SK-N-SH (cell line): ENCODE measurements at places on chromosomes 7 and 10.

DNA sequence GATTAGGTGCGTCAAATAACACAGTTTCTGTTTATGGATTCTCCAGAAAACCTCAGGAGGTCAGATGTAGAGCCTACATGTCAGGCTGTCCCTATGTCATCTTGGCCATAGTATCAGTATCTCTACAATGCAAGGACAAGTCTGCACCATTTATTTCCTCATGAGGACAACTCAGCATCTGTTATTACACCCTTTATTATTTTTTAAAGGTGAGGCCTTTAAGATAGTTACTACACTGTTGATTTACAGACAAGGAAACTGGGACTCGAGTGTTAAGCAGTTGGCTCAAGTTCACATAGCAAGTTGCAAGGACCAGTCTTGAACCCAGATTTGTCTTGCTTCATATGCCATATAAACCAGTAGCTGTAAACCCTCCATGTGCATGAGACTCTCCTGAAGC, 23.2 kb upstream of the PPA1 start:
- no peak overlapping the region for H3K27ac ChIP-seq
- no peak overlapping the region for H3K4me3 ChIP-seq
- H3K27me3 ChIP-seq = no peaks in the 10 kb centered on the region; the same call in 1 of the 2 replicates
- H3K36me3 ChIP-seq = no peaks in the 10 kb centered on the region
- H3K4me1 ChIP-seq = no peaks in the 10 kb centered on the region

DNA sequence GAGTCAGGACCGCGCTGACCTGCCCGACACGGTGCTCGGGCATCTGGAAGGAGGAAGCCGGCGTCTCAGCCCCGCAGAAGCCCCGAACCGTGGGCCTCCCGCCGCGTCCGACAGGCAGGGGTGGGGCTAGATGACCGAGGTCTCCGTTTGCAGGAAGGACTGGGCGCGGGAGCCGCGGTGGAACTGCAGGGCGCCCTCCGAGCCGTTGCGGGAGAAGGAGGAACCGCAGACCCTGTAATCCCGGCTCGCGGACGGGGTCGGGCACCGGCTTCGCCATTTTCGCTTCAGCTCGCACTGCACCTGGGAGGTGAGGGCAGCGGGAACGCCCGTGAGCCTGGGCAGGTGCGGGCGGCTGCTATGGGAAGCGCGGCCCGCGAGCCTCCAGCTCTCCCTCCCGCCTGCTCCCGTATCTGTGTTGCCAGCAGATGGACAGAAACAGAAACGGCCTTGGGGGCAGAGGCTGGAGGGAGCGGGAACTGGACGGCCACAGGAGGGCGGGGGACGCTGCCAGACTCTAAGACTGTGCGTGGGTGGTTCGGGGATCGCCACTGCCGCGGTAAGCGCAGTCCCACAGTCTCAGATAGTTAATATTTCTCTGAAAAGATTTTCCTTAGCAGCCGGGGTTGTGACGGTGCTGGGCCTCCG, 114.1 kb downstream of the VIPR2 start:
- H3K4me1 ChIP-seq = no peaks in the 10 kb centered on the region
- H3K36me3 ChIP-seq = no peaks in the 10 kb centered on the region
- peak; percentile 97 for DNase-seq
- no peaks in the 10 kb centered on the region for H3K27me3 ChIP-seq
- peak overlapping the region; percentile 16; the same call in 1 of the 2 replicates for H3K4me3 ChIP-seq
- no peak overlapping the region for H3K27ac ChIP-seq

DNA sequence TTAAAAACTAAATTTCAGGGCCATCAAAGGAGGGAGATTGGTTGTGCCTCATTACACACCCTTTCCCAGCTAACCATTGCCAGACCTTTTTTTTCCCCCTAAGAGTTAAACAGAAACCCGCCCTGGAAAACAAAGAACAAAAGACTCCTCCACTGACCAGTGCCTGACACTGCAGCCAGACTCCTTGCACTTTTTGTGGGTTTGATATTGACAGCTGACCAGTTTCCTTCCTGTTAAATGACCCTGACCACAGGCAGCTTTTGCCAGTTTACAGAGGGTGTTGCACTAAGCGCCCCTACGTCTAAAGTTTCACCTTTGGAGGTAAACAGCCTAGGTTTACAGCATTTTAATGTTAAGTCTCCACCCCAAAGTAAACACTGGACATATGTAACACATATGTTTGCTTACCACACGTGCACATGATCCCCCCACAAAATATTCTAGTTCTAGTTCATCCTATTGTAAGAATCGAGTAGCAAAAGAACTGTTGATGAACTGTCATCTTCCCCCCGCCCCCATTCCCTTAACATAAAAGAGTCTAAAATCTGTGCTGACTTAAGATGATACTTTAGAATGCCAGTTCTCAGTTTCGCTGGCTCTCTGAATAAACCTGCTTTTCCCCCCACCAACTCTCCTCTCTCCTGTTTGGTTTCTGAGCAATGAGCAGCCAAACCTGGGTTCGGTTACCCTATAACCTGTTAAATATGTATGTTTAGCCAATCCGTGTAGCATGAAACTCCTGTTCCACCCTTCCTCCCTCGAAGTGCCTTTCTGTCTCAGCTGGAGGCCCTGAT, 38.0 kb downstream of the FOXI2 start:
- H3K27ac ChIP-seq = no peak overlapping the region
- DNase-seq = no peak
- H3K27me3 ChIP-seq = no peaks in the 10 kb centered on the region
- no peaks in the 10 kb centered on the region for H3K36me3 ChIP-seq
- no peak overlapping the region for H3K4me3 ChIP-seq

GRCh38 chr7:115851291-115851690, 179.3 kb downstream of the TFEC start:
- H3K27ac ChIP-seq = no peak overlapping the region
- H3K4me1 ChIP-seq = no peaks in the 10 kb centered on the region
- no peaks in the 10 kb centered on the region for H3K36me3 ChIP-seq
- H3K4me3 ChIP-seq = no peak overlapping the region
- H3K27me3 ChIP-seq = peaks cover 6% of the 10 kb centered on the region; the same call in 1 of the 2 replicates

GRCh38 chr10:88788924-88789323, 13.6 kb upstream of the LIPM start:
- no peak for DNase-seq
- no peaks in the 10 kb centered on the region for H3K36me3 ChIP-seq
- no peak overlapping the region for H3K27ac ChIP-seq

DNA sequence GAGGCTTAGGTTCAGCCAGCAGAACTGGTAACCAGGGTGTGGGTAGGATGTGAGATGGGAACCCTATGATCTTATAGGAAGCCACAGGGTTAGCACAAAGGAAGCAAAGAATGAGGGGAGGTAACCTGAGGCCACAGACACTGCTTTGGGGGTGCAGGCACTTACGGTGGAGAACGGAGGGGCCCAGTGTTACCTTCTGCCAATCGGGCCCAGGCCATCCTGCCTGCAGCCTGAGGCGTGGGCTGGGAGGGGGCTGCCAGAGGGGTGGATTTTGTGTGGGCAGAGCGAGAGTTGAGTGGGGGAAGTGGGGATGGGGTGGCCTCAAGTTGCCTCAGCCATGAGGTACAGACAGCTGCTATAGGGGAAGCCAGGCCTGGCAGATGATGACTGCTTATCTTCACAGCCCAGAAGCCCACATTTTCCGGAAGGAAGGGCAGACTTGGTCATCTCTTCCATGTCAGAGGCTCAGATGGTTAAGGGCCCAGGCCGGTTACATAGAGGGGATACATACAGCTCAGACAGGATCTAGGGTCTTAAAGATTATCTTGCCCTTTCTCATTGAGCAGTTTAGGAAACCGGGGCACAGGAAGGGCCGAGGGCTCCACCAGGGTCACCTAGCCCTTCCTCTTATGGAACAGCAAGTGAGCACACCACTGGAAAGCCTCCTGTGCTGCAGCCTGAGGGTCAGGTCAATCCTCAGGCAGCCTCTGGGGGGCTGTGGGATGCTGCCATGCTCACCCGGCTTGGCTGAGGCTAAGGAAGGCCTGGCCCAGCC, 24.4 kb upstream of the VSIR start:
- no peak for DNase-seq
- H3K4me1 ChIP-seq = no peaks in the 10 kb centered on the region
- no peaks in the 10 kb centered on the region for H3K36me3 ChIP-seq
- H3K4me3 ChIP-seq = no peak overlapping the region
- H3K27me3 ChIP-seq = no peaks in the 10 kb centered on the region
- no peak overlapping the region for H3K27ac ChIP-seq

- no peaks in the 10 kb centered on the region for H3K27me3 ChIP-seq
- peak; percentile 37 for DNase-seq
- no peak overlapping the region for H3K4me3 ChIP-seq
- no peaks in the 10 kb centered on the region for H3K4me1 ChIP-seq
- peak overlapping the region; percentile 71 for H3K27ac ChIP-seq
These were observed 69.0 kb downstream of the DKK1 start for GRCh38 chr10:52383088-52383487.

DNA sequence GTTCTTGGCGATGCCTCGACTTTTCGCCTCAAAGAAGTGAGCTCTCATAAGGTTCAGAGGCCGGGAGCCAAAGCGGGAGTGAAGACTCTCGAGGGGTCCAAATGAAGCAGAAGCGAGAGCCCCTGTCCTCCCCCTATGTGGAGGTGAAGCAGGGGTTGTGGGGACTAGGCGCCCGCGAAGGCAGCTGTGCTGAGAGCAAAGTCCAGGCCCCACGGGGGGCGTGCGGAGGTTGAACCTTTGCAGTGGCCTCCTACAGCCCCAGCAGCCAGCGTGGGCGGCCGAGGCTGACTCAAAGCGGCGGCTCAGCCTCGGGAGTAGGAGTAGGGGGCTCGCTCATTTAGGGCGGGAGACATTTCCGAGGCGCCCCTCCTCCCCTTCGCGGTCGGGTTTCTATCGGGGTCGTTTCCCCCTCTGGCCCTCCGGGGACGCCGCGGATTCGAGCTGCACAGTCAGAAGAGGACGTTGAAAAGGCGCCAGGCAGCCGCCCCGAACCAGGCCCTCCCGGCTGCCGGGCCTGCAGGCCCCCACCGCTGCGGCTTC, 553 bp upstream of the ADD3 start:
- no peaks in the 10 kb centered on the region for H3K36me3 ChIP-seq
- H3K4me3 ChIP-seq = peak overlapping the region; percentile 60
- peak overlapping the region; percentile 88 for H3K27ac ChIP-seq
- DNase-seq = no peak

DNA sequence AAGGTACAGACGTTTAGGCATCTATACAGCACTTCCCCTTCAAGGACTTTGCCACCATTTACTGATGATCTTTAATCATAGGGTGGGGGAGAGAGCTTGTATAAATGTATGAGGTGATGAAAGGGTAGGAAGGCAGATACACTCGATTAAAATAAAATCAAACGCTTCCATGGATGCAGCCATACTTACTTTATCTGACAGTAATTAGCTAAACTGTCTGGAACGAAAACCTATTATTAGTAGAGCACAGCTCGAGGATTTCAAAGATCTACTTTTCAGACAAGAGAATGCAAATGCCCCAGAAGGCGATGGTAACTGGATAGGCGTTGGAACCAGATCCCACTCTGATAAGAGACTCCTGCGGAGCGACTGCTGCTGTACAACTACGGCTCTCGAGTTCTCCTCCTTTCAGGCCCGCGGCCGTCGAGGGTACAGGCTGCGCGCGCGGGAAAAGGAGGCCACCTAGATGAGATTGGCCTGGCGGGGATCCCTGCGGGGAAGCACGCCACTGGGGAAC, 3.1 kb upstream of the NKX2-3 start:
- DNase-seq = no peak
- peaks cover 97% of the 10 kb centered on the region for H3K27me3 ChIP-seq
- H3K4me1 ChIP-seq = no peaks in the 10 kb centered on the region
- no peak overlapping the region for H3K27ac ChIP-seq

- no peaks in the 10 kb centered on the region for H3K27me3 ChIP-seq
- H3K27ac ChIP-seq = no peak overlapping the region
- H3K36me3 ChIP-seq = no peaks in the 10 kb centered on the region
These were observed 33.5 kb downstream of the PLCE1 start for GRCh38 chr10:94027197-94027596.

GRCh38 chr7:153401795-153402720, 642.5 kb downstream of the ACTR3B start:
- H3K4me1 ChIP-seq = no peaks in the 10 kb centered on the region
- no peak overlapping the region for H3K4me3 ChIP-seq
- no peaks in the 10 kb centered on the region for H3K36me3 ChIP-seq
- no peaks in the 10 kb centered on the region for H3K27me3 ChIP-seq
- no peak for DNase-seq

DNA sequence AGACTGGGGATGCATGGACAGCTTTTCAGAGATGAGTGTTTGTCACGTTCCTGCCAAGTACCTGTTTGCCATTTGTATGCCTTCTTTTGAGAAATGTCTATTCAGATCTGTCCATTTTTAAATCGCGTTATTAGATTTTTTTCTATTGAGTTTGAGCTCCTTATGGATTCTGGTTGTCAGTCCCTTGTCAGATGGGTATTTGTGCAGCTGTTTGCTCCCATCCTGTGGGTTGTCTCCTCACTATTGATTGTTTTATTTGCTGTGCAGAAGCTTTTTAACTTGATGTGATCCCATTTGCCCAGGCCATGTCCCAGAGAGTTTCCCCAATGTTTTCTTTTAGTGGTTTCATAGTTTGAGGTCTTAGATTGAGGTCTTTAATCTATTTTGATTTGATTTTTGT, 5.5 kb upstream of the PRKAR1B start:
- no peak overlapping the region for H3K4me3 ChIP-seq
- DNase-seq = no peak
- H3K4me1 ChIP-seq = no peaks in the 10 kb centered on the region
- no peak overlapping the region for H3K27ac ChIP-seq
- no peaks in the 10 kb centered on the region for H3K27me3 ChIP-seq

GRCh38 chr10:30996481-30997005, 35.1 kb downstream of the ZNF438 start:
- DNase-seq = no peak
- no peak overlapping the region for H3K4me3 ChIP-seq
- H3K4me1 ChIP-seq = no peaks in the 10 kb centered on the region; the same call in 1 of the 2 replicates
- no peaks in the 10 kb centered on the region for H3K27me3 ChIP-seq
- H3K27ac ChIP-seq = no peak overlapping the region
- H3K36me3 ChIP-seq = no peaks in the 10 kb centered on the region

DNA sequence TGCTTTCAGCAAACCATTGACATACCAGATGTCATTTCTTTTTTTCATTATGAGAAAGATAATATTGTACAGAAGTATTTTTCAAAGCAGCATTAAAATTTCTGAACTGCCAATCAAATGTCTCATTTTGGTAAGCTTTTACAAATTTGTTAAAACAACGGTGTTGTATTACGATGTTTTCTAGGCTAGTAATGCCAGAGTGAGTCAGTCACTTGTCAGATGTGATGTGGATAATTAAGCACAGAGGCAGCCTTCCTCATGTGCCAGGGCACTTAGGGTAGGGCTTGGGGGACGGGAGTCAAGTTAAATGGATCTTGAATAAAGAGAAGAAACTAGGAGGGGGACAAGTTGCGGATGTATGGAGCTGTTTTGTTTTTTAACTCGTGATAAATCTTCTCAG, 10.1 kb downstream of the PSTK start:
- no peaks in the 10 kb centered on the region for H3K4me1 ChIP-seq
- no peak for DNase-seq
- H3K27ac ChIP-seq = no peak overlapping the region
